ENCODE measurements at places on chromosomes 1 and 21.

DNA sequence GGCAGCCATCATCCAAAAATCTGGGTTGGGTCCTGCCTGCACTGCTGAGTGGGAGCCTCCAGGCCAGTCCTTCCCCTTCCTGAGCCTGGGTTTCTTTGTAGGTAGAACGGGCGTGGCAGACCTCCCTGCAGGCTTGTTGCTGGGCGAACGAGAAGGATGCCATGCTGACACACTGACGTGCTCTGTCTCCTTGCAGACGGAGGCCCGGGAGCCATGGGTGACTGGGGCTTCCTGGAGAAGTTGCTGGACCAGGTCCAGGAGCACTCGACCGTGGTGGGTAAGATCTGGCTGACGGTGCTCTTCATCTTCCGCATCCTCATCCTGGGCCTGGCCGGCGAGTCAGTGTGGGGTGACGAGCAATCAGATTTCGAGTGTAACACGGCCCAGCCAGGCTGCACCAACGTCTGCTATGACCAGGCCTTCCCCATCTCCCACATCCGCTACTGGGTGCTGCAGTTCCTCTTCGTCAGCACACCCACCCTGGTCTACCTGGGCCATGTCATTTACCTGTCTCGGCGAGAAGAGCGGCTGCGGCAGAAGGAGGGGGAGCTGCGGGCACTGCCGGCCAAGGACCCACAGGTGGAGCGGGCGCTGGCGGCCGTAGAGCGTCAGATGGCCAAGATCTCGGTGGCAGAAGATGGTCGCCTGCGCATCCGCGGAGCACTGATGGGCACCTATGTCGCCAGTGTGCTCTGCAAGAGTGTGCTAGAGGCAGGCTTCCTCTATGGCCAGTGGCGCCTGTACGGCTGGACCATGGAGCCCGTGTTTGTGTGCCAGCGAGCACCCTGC, 1.4 kb downstream of the GJA4 start:
- no peak for DNase-seq

DNA sequence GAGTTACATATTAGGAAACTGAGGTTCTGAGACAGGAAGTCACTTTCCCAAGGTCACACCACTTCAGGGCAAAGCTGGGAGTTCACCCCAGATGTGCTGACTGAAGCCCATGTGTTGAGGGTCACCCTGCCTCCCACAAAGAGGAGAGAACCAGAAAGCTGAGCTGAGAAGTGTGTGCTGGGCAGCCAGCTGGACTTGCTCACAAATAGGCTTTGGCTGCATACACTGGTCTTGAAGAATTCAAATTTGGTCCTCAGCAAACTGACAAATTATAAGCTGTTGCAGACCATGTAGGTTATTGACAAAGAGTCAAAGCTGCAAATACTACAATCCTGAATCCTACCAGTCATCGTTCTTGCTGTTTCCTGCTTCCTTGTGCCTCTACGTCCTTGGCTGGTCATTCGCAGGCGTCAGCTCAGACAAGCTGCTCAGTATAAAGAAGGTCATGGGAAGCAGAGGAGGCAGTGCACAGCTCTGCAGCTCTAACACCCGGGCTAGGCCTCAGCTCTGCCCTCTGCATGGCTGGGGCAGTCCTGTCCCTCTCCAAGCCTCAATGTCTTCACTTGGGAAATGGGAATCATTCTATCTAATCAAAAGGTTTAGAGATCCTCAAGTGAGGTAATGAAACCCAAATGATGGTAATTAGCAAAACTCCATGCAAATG, 40.0 kb downstream of the CDCP2 start:
- no peak for DNase-seq

GRCh38 chr1:1185101-1185765, 11.6 kb downstream of the TTLL10 start:
- DNase-seq, result no peak

DNA sequence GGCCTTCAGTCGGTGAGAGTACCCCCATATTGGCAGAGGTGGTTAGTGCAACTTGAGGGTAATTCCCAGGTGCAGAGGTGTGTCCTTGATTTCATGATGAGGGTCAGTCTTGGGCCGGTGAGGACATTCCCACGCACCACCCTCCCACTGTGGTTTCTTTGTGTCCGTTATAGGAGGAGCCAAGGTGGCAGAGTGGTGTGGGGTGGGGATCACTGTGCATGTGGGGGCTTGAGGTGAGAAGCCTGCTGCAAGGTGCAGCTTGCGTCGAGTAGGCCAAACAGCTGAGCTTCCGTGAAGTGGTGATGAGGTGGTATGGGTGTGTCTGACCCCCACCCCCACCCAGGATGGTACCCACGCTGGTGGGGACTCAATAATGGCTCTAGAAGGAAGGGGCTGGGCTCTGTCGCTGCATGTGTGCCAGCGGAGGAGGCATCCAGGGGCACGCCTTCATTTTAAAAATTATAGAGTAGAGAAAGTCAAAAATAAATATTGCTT, 6.2 kb downstream of the PTPRF start:
- no peak for DNase-seq

GRCh38 chr1:7284839-7285435, 486.2 kb upstream of the VAMP3 start:
- no peak for DNase-seq

- no peak for DNase-seq
These were observed 40.6 kb upstream of the TSNAX start for GRCh38 chr1:231487910-231488309.

DNA sequence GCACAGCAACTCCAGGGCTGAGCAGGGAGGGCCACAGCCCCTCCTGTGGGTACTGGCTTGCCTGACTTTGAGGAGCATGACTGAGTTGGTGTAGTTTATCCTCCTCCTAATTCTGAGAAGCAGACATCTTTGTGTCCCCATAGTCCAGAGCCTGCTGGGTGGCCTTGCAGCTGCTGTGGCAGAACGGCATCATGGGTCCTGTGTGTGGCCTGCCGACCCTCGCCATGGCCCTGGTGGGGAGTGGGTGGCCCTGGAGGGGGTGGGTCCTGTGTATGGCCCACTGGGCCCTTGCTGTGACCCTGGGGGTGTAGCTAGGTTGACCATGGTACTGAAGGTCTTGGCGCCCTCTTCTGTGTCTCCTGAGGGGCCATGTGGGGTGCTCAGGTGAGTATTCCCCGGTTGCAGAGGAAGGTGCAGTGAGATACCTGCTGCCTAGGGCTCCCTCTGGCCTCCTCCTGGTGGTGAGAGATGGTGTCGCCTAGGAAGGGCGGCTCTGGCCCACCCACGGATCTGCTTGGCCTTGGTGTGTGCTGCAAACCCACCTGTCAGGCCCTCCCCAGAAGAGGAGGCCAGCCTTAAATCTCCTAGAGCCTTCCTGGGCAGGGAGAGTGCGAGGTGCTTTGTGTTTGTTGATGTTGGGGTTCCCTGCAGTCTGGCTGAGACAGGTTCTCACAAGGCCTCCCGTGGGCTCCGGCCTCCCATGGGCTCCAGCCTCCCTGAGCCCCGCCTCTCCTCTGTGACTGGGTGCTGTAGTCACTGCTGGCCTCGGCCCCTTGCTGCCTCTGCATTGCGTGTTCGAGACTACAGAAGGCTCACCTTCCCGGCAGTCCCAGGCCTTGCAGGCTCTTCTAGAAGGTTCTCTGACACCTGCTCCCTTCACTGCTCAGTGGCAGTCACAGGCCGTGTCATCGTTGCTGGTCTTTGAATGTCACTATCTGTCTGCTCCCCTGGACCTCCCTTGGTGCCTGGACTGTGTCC, 7.8 kb downstream of the SNAP47 start:
- no peak for DNase-seq

DNA sequence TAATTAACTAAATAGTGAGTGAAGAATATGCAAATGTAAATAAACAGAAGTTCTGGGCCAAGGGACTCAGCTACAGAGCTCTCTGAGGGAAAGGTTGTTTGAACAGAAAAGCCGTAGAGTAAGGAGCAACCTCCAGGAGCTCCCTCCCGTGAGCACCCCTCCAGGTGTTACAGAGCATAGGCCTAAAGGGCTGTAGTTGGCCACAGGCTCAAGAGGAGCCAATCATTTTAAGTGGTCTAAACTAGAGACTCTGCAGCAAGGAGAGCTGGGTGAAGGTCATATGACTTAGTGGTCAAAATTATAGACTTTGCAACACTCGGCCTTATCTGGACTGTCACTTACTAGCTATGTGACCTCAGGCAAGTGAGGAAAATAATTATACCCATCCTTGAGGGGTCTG, 19.1 kb upstream of the RXRG start:
- no peak for DNase-seq

DNA sequence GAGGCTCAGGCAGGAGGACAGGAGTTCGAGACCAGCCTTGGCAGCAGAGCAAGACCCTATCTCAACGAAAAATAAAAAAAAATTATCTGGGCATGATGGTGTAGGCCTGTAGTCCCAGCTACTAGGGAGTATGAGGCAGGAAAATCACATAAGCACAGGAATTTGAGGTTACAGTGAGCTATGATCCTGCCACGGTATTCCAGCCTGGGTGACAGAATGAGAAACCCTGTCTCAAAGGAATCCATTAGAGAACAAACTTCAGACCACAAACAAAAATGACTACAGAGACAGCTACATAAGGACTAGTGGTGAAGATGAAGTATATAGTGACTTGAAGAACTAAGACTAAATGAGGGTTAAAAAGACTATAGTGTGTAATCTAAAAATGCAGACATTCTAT, 233.1 kb downstream of the RERE start:
- DNase-seq, result no peak

DNA sequence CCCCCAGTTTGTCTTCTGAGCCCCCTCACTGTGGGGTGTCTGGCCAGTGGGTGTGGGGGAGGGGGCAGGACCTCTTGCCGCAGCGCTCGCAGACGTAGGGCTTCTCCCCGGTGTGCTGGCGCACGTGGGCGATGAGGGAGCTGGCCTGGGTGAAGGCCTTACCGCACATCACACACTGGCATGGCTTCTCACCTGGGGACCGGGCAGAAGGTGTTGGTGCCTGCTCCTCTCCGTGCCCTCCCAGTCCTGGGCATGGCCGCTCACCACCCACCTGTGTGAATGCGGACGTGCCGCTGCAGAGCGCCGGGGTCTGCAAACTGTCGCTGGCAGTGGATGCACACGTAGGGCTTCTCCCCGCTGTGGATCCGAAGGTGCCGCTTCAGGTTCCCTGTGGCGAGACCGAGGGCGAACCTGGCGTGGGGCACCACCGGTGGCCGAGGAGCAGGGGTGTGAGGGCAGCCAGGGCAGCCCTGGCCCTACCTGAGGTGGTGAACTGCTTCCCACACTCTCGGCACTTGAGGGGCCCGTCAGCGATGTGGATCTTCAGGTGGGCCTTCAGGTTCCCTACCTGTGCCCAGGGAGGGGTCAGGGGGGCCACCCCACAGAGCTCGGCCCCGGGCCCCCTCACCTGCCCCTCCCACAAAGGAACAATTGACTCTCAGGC, 32.4 kb downstream of the ZBTB17 start:
- no peak for DNase-seq

- no peak for DNase-seq
These were observed 110.5 kb downstream of the CASZ1 start for GRCh38 chr1:10685808-10686403.

- DNase-seq, result no peak
These were observed 522.9 kb downstream of the LRRIQ3 start for GRCh38 chr1:73674945-73675561.

GRCh38 chr1:41917076-41917475, 1.6 kb downstream of the HIVEP3 start:
- DNase-seq, result no peak

- DNase-seq, result no peak
These were observed 245.0 kb downstream of the USH2A start for GRCh38 chr1:216178281-216178680.

DNA sequence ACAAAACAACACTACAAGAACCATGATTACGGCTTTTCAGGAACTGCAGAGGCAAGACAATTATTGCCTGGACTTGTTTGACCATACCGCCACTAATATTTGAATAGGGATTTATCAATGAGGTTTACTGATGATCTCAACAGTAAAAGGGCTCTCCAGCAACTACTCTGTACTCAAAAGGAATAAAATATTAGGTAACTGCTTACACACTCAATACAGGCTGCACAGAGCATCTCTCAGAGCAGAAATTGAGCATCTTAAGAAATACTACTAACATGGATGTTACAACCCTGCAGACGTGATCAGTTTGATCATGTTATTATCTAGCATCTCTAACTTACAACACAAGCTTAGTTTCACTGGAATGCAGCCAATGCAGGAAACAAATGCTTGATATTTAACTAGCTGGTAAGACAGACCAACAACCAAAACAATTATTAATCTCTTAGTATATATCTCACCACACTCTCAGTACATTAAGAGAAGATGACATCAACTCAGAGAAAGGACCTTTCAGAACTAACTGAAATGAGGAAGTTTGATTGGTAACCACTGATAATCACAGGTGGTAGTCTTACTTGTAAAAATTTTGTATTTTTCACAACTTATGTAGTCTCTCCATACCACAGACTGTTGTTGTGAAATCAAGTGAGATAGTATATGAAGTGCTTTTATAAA, 52.2 kb downstream of the PUM1 start:
- DNase-seq, result no peak

- no peak for DNase-seq
These were observed 156.1 kb downstream of the LIPI start for GRCh38 chr21:14054682-14055081.

DNA sequence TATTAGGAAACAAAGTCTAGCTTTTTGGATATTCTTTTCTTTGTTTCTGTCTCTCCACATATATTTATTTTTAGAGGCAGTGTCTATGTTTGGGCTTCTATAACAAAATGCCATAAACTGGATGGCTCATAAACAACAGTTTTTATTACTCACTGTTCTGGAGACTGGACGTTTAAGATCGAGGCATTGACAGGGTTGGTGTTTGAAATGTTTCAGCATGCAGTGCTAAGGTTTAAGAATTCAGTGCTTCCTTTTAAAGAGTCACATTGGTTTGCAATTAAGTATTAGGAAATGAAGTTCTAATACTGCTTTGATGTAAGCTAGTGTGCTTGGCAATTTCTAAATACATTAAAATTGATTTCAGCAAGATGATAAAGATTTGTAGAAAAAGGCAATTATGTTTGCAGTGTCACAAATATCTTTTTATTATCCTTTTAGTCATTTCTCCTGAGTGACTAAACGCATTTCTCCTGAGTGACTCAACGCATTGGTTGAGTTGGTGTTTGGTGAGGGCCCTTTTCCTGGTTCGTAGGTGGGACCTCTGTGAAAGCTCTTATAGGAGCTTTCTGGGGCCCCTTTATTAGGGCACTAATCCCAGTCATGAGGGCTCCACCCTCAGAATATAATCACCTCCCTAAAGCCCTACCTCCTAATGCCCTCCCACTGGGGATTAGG, 317.0 kb downstream of the USP25 start:
- no peak for DNase-seq
